ENCODE measurements at places on chromosomes 5 and 9.

- DNase-seq = no peak
These were observed 324.4 kb downstream of the PRELID2 start for GRCh38 chr5:145510769-145511168.

- no peak for DNase-seq
These were observed 72.1 kb downstream of the NIPBL start for GRCh38 chr5:36948650-36949049.

- no peak for DNase-seq
These were observed 29.1 kb downstream of the SNCAIP start for GRCh38 chr5:122341087-122341486.

- no peak for DNase-seq
These were observed 33.1 kb downstream of the FANCC start for GRCh38 chr9:95284162-95285080.

GRCh38 chr5:111132731-111133435 lies 40.7 kb downstream of the WDR36 start:
- no peak for DNase-seq

- no peak for DNase-seq
These were observed 42.5 kb upstream of the ALDH1A1 start for GRCh38 chr9:72995131-72996024.

DNA sequence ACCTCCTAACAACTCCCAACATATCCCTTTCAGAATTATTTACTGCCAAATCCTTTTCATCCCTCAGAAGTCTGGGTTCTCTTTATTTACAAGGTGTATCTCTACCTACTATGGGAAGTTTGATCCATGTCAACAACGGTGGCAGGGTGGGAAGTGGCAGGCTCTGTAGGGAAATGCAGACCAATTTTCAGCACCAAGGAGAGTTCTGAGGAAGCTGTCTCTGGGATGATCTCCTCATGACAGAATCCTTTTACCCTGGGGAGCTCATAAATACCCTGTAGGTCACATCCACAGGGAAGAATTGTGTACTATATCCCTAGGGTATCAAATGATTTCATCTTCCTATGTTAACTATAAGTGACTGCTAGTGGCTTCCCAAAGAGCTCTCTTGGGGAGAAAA lies 107.8 kb upstream of the NEK6 start:
- DNase-seq = no peak

Measured in 8988T (cell line).